ENCODE measurements at places on chromosomes 6 and 20.

DNA sequence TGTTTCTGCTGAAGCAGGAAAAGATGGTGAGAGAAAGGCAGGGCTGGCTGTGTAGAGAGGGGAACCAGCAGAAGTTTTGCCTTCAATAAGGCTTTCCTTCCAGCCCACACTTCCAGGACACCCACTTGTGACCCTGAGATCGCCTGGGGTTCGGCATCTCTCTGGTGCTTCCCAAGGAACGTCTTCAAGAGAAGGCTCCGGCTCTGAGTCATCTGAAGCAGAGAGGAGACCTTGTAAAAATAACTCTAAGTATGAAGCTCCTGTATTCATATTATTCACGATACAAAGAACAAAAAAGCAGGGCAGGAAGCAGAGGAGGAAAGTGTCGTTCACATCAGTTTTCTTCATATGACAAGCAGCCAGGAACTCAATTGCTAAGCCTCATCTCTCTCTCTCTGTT lies 95.4 kb upstream of the MRPS10 start:
- no peak for DNase-seq

DNA sequence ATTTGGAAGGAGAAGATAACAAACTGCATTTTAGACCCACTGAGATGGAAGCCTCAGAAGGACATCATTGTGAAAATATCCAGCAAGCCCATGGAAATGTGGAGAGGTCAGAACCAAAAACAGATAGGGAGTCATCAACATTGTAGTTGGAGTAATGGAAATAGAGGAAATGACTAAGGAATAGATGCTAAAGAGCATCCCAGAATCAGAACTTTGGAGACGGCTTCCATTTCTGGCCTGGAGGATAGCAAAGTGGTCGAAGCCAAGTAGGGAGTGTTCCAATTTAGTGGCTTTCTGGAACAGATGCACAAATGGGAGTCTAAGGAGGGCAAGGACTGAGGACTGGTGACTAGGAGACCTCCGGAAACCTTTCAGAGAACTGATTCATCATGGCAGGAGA lies 3.6 kb downstream of the BEND6 start:
- DNase-seq: no peak

DNA sequence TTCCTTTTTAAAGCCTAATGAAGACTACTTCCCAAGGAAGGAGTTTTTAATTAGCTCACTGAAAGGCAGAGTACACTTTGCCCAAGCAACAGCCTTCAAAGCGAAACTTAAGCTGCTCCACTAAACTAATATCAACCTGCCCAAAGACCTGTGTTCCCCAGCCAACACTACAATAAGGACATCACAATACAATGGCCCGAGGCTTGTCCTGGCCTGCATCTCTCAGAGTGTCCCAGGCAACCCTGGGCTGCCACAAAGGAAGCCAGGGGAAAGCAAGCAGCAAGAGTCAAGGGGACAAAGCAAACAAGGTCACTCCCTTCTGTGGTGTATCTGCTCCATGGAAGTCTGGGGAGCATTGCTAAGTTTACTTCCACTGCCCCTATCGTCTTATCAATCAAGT lies 52.3 kb downstream of the PIGU start:
- no peak for DNase-seq

- no peak for DNase-seq
These were observed 81.9 kb downstream of the CRYBG1 start for GRCh38 chr6:106442395-106442794.

GRCh38 chr20:4443016-4443415 lies 278.7 kb upstream of the PRND start:
- DNase-seq: no peak

DNA sequence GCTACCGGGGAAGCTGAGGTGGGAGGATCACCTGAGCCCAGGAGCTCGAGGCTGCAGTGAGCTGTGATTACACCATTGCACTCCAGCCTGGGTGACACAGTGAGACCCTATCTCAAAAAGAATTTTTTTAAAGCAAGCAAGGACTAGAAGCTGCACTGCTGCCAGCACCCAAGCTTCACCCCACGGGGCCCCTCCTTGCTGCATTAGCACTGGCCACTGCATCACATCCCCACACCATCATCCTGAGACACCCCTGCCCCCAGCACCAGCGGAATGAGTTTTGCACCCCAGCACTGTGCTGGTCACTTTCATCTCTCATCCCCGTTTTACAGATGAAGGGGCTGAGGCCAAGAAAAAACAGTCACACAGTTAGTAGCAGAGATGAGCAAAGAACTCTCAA lies 30.9 kb downstream of the TBC1D7 start:
- DNase-seq: no peak

DNA sequence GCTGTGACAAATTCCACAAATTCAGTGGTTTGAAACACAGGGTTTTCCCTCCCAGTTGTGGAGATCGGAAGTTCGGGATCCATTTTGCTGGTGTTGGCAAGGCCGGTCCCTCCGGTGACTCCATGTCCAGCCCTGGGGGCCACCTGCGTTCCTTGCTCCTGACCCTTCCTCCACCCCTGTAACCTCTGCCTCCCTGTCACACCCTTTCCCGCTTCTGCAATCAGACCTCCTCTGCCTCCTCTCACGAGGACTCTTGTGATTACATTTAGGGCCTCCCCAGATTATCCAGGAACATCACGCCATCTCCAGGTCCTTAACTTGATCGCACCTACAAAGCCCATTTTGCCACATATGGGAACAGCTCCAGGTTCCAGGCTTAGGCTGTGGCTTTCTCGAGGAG lies 12.5 kb downstream of the RPS6KA2 start:
- DNase-seq: no peak

- DNase-seq: no peak
These were observed 22.8 kb upstream of the PTPN1 start for GRCh38 chr20:50487397-50487796.

- no peak for DNase-seq
These were observed 105.5 kb downstream of the IPCEF1 start for GRCh38 chr6:154251116-154251515.

GRCh38 chr20:56724241-56724757 lies 95.2 kb downstream of the TFAP2C start:
- no peak for DNase-seq

DNA sequence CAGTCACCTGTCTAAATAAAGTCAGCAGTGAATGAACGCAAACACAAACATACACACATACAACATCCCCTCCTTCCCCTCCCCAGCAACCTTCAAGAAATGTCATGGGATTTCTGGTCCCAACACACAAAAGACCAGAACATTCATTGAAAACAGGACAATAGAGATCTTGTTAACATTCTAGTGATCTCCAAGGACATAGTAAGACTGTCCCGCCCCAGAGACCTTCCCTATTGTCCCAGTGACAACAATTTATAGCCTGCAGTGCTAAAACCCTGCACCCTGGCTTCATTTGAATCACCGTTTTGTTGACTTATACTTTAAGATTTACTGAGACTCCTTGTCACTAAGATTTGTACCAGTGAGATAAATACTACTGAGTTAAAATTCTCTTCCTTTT lies 143.9 kb upstream of the NOX3 start:
- DNase-seq: no peak

DNA sequence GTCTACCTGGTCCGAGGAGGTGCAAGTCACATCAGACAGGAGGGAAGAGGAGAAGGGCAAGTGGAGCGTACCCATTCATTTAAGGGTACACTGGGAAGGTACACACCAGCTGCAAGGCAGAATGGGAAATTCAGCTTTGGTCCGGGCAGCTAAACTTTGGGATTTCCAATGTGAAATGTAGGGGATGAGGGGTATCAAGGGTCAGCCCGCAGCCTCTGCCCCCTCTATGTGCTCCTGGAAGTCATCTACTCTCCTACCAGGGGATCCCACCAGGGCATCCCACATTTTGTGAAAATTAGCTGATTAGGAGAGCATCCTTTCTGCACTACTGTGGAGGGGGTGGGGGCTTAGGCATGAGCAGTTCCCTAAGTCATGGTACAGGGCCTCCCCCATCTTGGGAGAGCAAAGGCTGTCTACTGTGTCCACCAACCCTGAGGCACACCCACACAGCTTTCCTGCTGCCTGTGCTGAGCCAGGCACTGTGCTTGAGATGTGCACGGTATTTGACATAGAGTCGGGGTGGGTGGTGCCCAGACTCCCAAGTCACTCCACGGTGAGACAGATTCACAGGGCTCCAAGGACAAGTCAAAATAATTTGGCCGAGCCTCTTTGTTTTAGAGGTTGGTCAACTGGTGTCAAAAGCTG lies 189.1 kb upstream of the SULF2 start:
- no peak for DNase-seq

- no peak for DNase-seq
These were observed 991.8 kb upstream of the GJE1 start for GRCh38 chr6:141140905-141141304.

GRCh38 chr6:16306334-16306733 lies 67.9 kb downstream of the GMPR start:
- DNase-seq: no peak

GRCh38 chr20:63456429-63457284 lies 15.8 kb downstream of the KCNQ2 start:
- DNase-seq: no peak

GRCh38 chr6:138999949-139000725 lies 12.1 kb upstream of the REPS1 start:
- DNase-seq: no peak

DNA sequence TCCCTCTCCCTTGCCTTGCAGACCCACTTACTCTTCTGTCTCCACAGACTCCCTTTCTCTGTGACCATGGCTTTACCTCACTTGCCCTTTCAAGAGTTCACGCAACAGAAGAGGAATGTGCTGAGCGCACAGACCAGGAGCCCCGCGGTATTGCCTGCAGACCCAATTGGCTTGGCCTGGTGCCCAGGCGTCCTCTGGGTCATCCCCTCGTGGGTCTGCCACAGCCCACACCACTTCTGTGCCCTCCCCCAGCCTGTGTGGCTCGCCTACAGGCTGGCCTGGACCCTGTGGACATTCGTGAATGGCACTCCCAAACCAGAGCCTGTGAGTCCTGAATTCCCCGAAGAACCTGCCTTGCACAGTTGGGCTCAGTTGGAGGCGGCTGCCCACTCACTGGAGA lies 15.3 kb upstream of the NINL start:
- no peak for DNase-seq

- DNase-seq: peak; percentile 50
These were observed 31.9 kb downstream of the ARID1B start for GRCh38 chr6:156809034-156809433.

GRCh38 chr6:166774770-166775169 lies 147.7 kb upstream of the RPS6KA2 start:
- DNase-seq: no peak

DNA sequence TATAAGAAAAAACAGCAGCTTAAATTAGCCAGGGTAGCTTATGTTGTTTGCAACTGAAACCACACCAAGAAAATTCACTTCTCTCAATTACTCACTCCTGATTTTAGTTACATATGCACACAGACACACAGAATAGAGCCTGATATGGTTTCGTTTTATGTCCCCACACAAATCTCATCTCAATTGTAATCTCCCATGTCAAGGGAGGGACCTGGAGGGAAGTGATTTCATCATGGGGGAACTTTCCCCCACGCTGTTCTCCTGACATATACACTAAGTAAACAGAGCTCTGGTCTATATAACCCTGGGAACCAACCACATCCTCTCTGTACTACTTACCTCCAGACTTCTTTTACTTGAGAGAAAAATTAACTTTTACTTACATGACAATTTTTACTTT lies 9.8 kb downstream of the OR12D1 start:
- DNase-seq: no peak

DNA sequence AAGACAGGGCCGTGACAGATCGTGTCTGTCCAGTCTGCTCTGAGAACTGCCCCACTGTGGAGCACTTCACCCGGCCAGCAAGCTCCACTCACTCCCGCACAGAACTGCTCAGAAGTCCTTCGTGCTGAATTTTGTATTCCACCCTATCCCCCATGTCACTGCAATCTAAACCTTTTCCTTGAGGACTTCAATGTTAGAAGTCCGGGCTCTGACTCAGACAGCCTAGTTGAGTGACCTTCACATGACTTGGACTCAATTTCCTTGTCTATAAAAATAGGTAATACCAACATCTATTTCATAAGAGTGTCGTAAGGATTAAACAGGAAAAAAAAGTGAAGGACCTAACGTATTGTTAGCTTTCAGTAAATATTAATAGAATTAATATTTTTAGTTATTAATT lies 161.6 kb downstream of the QRSL1 start:
- DNase-seq: no peak

- DNase-seq: no peak
These were observed 179.0 kb upstream of the FOXA2 start for GRCh38 chr20:22763257-22763906.

- peak; percentile 17 for DNase-seq
These were observed 37.6 kb downstream of the ANKS1A start for GRCh38 chr6:34926655-34927054.

DNA sequence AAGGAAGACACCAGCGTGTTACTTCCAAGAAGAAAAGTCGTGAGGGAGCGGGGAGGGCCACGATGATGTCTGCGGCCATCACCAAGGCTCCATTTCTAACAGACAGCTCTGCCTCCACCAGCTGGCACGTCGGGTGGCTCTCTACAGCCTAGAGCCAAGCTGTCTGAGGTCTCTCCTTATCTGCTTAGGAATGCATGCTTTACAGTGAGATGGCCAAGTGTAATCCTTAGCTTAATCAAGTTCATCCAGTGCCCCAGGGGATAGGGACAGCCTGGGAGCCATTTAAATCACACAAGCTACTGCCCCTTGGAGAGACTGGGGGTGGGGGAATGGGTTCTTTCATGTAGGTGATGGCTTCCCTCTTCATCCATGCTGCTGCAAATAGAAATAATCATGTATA lies 213.8 kb upstream of the CST7 start:
- no peak for DNase-seq

DNA sequence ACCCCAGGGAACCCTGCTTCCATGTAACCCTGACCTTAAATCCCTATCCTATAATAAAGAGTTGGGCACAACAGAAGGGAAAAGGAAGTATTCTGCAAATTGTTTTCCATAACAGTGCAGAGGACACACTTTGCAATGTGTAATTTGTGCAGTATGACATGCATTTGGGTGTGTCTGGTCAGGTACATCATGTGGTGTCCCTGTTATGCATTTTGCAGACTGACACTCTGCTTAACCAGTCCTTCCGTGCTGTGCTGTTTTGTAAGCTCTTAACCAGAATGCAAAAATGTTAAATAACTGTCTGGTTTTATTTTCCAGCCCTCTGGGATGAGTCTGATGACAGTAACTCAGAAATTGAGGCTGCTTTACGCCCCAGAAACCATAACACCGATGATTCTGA lies 57.0 kb upstream of the XRN2 start:
- DNase-seq: no peak

- no peak for DNase-seq
These were observed 6.2 kb downstream of the CPXM1 start for GRCh38 chr20:2794202-2794748.

DNA sequence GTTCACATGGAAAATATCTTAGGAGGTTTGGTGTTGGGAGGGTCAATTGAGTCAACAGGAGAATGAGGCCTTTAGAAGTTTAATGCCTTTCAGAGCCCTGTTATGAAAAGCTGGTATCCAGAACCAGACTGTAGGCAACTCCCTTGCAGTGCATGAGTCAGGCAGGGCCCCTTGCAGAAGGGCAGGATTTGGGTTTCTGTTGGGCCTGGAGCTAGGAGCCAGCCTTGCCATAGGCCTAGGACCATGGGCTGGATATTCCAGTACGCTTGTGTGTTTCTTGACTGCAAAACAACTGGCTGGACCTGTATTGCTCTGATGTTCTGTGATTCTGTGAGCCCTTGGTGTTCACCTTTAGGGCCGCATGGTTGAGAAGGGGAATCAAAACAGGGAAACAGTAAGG lies 350.9 kb upstream of the PRND start:
- DNase-seq: no peak

All from GM04504 (cell line).